ENCODE measurements at places on chromosomes 13 and 19.

DNA sequence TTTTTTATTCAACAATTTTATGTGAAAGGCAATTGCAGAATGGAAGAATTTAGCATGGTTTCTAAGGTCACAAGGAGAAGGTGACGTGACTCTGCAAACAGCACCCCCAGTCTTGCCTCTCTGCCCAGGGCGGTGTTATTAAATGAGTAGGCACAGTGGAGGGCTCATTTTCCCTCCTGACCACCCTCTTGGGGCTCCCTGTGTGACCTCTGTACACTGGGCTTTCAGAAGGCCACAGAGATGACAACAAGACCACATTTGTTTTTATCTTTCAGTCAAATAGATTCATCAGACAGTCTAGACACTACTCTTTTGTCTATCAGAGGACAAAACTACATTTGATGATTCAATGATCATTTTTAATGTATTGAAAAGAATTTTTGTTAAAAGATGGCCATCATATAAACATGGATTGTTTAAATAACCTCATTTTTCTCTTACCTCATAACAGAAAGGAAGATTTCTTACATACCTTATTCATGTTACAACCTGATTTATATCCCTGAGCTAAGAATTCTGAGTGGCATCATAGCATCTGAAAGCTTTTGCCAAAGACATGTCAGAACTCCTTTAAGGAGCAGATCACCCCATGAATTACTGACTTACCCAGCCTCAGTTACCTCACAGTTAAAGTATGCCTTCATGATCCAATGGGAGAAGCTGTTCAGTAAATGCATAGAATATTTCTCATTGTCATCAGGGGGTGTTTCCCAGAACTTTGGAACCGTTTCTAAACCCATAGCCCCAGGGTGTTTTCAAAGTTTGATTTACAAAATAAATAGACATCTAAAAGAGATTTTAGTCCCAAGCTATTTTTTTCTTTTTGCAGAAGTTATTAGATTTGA is 184.0 kb upstream of the RFC3 start:
- DNase-seq: peak; percentile 92

GRCh38 chr13:75797719-75798118 is 161.6 kb downstream of the LMO7 start:
- DNase-seq: no peak

GRCh38 chr13:58025821-58026220 is 394.3 kb downstream of the PCDH17 start:
- peak; percentile 29 for DNase-seq

- no peak for DNase-seq
Observed at GRCh38 chr19:38951187-38951586, 20.4 kb downstream of the MRPS12 start.

DNA sequence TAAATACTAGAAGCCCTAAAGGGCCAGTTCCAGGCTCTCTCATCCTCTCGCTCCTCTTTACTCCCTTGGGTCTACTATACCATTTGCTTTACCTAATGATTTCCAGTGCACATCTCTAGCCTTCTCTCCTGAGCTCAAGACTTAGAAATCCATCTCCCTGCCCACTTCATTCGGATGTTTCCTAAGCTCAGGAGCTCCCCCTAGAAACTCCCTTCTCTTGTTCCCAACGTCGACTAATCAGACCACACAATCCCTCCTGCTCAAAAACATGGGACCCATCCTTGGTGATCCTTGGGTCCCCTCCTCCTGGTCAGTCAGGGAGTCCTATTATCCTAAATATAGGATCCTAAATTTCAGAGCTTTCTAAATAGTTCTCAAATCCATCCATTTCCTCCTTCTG is 21.1 kb upstream of the STK24 start:
- DNase-seq: no peak

GRCh38 chr19:18617562-18617961 is 4.9 kb downstream of the TMEM59L start:
- no peak for DNase-seq

DNA sequence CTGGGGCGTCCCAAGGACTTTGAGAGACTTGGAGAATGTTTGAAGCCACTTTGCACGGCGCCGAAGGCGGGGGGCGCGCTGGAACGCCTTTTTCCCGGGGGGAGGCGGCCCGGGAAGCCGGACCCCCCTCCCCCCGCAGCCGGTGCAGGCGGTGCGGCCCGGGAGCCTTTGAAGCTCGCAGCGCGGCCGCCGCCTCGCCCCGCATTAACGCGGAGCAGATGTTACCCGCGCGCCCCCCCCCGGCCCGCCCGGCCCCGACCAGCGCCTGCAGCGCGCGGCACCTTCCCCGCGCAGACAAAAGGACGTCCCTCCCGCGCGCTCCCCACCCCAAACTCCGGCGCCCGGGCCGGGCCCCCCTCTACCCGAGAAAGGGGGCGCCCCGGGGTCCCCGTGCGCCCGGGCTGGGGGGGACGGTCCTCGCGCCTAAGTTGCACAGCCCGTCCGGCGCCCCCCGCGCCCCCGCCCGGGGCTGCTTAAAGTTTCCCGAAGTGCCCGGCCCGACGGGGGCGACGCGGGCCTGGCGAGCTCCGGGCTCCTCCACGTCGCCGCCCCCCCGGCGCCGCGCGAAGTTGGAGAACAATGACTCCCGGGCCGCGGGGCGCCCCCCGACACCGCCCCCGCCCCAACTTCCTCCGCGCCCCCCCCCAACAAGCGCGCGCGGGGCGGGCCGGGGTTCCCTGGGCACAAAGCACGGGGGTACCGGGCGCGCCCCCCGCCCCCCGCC is 685 bp downstream of the TCF3 start:
- peak; percentile 27 for DNase-seq

- DNase-seq: no peak
Observed at GRCh38 chr19:14063105-14063504, 1.2 kb upstream of the PALM3 start.

DNA sequence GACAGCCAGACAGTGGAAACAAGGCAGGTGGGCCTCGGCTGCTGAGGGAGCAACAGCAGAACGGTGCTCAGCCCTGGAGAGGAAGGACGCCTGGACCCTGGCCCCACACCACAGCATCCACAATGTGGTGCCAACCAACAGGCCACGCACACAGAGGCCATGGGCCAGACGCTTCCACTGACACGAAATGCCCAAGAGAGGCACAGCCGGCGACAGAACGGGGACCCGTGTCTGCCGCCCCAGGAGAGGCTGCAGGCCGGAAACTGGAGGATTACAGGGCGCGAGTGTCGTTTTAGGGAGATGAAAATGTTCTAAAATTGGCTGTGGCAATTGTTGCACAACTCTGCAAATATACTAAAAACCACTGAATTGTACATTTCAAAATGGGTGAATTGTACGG is 69.7 kb downstream of the RASA3 start:
- no peak for DNase-seq

GRCh38 chr13:99626461-99627082 is 125.3 kb downstream of the TM9SF2 start:
- DNase-seq: peak; percentile 77

- peak; percentile 71 for DNase-seq
Observed at GRCh38 chr13:109595471-109595870, 190.9 kb downstream of the IRS2 start.

GRCh38 chr19:18701250-18701608 is 17.7 kb downstream of the CRTC1 start:
- no peak for DNase-seq

DNA sequence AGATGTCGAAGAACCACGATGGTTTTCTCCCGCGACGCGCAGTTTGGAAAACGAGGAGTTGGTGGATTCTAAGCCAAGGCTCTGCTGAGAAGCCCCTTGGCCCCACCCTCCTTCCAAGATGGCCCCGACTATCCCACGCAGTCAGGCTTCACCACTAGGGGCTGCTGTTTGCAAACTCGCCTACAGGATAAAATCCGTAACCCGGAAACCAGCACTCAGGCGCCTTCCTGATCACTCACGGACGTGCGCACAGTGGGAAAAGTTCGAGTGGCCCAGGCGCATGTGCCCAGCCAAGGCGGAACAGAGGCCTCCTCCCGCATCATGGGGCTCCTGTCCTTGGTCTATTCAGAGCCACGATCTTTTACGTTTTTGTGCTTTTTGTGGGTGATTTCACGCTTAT is 19.2 kb upstream of the UQCR11 start:
- peak; percentile 41 for DNase-seq

- no peak for DNase-seq
Observed at GRCh38 chr13:33610438-33611120, 207.4 kb upstream of the RFC3 start.

- no peak for DNase-seq
Observed at GRCh38 chr13:58950911-58951310, 1212.8 kb downstream of the DIAPH3 start.

- no peak for DNase-seq
Observed at GRCh38 chr19:30208436-30209060, 163.6 kb upstream of the ZNF536 start.

DNA sequence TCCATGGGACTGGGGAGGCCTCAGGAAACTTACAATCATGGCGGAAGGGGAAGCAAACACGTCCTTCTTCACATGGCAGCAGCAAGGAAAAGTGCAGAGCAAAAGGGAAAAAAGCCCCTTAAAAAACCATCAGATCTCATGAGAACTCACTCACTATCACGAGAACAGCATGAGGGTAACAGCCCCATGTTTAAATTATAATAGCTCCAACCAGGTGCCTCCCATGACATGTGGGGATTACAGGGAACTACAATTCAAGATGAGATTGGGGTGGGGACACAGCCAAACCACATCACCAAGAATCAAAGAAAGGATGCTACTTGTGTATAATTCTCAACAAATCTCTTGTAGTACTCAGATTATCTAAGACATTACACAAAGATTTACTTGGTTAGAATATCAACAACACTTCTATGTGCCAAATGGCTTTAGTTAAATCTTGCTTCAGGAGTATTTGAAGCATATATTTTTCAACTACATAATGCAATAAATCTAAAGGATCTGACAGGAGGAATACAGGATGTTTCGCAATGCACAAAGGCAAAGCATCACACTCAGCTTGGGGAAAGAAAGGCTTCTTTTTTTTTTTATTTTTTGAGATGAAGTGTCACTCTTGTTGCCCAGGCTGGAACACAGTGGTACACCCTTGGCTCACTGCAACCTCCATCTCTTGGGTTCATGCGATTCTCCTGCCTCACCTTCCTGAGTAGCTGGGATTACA is 180.0 kb downstream of the LHFPL6 start:
- DNase-seq: peak; percentile 37

GRCh38 chr19:3781603-3782002 is 4.6 kb downstream of the MATK start:
- DNase-seq: no peak

- DNase-seq: no peak
Observed at GRCh38 chr19:10861103-10861651, 10.2 kb upstream of the CARM1 start.

GRCh38 chr13:45584816-45585215 is 30.7 kb downstream of the ERICH6B start:
- DNase-seq: no peak

DNA sequence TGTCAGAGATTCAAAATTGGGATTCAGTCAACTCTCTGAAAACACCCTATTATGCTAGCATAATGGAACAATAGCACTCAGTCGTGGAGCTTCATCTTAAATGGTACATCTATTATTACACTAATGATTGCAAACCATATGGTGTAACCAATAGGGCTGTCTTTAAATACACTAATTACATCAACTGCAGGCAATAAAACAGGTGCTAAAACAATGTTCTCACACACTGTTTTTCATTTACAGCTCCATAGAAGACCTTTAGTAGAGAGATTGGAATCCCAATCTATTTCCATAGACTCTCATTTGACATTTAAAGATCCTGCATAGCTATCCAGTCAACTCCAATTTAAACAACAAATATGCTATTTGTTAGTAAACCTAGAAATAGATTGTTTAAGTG is 1917.4 kb downstream of the OLFM4 start:
- DNase-seq: no peak

DNA sequence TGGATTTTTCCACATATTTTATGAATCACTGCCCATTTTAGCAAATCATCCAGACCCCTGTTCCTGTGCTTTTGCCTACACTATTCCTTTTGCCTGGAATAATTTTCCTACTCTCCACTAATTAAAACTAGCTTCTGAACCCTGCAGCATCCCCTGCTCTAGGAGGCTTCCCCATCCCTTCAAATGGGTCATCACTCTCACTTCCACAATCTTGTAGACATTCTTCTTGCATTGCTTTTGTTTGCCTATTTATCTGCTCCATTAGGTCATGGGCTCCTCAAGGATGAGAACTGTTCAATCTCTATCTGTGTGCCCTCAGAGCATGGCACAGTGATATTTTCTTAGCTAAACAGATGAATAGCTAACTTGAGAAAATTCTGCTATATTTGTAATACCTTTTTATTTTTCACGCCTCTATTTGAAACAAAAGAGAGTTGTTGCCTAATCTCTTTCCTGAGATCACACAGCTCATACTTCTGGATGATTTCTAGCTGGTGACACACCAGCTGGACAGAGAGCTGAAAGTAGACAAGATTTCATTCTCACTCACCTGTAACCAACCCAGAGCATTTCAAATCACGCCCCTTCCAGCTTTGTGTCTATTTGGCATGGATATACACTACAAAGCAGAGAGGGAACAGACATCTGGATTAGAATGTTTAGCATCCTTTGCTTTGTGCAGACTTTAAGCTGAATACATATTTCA is 466.0 kb downstream of the FOXO1 start:
- DNase-seq: no peak

- no peak for DNase-seq
Observed at GRCh38 chr19:7978179-7978825, 27.1 kb downstream of the ELAVL1 start.

GRCh38 chr19:15396436-15396835 is 16.8 kb upstream of the AKAP8 start:
- DNase-seq: no peak

- no peak for DNase-seq
Observed at GRCh38 chr13:78067290-78067689, 148.7 kb upstream of the EDNRB start.

GRCh38 chr19:40677156-40677555 is 13.3 kb downstream of the NUMBL start:
- DNase-seq: no peak

GRCh38 chr13:109256866-109257760 is 529.3 kb downstream of the IRS2 start:
- peak; percentile 100 for DNase-seq

DNA sequence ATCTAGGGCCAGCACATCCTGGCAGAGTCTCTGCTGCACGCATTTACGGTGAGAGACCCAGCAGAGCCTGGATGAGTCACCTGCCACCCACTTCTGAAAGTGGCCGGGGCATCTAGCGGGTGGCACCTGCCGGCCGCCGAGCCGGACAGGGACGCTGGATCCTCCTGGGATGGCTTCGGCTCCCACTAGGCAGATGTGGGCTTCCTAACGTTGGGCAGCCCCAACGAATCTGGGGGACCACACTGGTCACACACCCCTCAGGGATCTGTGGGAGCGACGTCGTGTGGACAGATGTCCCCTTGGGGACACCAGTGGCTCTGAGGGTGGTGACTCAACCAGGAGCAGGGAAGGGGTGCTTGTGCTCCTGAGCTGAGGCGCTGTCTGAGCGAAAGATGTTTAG is 32.2 kb downstream of the TMEM255B start:
- no peak for DNase-seq

GRCh38 chr13:42363941-42364612 is 92.1 kb downstream of the AKAP11 start:
- peak; percentile 11 for DNase-seq

- DNase-seq: no peak
Observed at GRCh38 chr19:58388175-58388526, 1.1 kb downstream of the RPS5 start.

- no peak for DNase-seq
Observed at GRCh38 chr19:13502231-13502630, 4.0 kb downstream of the CACNA1A start.

Measured in fibroblast of upper back skin (primary cell).